AG08396 (cell line): ENCODE measurements at places on chromosomes 4 and X.
A peak's percentile ranks its signal among the peaks of the same experiment; 100 is the strongest.

GRCh38 chr4:13920111-13920875, 292.8 kb upstream of the BOD1L1 start:
- DNase-seq: no peak

DNA sequence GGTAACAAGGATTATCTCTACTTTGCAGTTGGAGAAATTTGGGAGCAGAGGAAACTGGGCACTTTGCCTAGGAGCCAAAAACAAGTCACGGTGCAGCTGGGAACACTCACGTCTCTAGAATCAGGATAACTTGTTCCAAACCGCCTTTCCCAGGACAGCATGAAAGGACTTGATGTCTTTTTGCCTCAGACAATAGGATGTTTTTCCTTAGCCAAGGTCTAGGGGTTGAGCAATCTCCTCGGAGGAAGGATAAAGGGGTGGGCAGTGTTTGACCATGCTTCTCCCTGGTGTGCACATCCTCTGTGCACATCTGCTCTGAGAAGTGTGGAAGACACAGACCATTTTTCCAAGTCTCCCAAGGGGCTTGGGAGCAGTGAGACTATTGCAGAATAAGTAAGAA, 1.7 kb upstream of the SPARCL1 start:
- no peak for DNase-seq

DNA sequence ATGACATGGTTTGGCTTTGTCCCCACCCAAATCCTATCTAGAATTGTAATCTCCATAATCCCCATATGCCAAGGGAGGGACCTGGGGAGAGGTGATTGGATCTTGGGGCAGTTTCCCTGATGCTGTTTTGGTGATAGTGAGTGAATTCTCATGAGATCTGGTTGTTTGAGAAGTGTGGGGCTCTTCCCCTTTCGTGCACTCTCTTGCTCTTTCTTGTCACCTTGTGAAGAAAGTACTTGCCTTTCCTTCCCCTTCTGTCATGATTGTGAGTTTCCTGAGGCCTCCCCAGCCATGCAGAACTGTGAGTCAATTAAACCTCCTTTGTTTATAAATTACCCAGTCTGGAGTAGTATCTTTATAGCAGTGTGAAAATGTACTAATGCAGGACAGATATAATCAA, 36.4 kb upstream of the FREM3 start:
- DNase-seq: no peak

GRCh38 chr4:101155945-101156344, 191.4 kb downstream of the PPP3CA start:
- no peak for DNase-seq

DNA sequence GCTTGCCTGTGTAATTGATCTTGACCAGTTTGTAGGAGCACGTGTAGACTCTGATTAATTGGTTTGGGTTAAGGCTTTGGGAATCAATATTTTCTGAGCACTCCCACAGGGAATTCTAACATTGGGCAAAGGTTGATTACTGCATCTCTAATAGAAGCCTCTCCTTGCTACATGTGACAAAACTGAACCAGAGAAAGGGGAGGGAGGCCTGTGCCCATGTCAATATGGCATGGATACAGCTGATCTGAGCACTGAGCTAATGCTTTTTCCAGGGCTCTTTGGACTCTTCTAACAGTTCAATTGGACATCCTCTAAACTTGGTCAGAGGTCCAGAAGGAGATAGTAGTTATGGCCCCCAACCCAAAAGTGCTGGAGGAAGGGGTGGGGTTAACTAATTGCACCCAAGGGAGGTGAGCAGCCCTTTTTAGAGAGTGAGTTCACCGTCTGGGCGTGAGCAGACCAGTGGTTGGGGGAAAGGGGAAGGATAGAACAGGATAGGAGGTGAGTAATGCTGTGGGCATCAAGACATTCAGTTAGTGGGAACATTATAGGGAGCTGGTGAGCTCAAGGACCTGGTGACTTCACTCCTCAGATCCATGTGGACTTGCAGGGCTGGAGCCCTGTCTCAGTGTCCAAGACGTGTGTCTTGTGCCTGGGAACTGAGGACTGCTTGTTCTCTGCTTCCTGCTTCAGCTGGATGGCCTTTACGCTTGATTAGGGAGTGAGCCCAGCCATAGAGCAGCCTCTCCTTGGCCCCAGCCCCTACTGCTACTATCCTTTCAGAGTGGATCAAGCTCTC, 22.8 kb downstream of the MSN start:
- DNase-seq: peak; percentile 34

GRCh38 chrX:72029483-72030411, 102.0 kb downstream of the RTL5 start:
- peak; percentile 55 for DNase-seq

- DNase-seq: no peak
Measured at GRCh38 chr4:105279314-105279713, 132.6 kb downstream of the TET2 start.

DNA sequence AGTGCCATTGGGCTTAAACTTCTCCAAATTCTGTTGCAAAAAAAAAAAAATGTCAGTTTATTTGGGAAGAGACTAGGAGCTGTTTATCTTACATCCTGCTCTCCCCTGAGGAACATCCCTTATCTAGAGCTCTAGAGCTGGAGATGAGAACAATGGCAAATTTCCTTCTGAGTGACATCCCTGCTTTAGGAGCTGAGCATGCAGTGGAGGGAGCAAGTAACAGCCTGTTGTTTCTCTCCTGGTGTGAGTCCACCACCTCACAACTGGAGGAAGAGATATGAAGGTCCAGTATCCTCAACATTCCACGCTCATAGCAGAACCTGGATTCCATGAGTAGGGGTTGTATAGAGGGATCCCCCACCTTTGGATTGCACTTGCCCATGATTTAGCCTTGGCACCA, 676.4 kb downstream of the PCDH18 start:
- no peak for DNase-seq

DNA sequence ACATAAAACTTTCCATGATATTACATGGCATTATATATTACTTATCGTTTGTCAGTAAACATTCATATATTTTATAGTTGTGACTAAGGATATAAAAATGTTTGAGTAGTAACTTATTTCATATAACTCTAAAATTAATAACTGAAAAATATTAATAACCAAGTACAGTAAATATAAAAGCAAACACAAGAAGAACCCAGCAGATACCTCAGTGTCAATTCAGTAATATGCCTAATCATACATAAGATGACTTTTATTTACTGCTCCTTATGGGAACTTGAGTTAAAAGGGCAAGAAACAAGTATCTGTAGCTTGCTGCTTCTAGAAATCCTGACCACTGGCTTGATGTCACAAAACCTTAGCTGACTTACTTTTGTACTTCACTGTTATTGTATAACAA, 28.4 kb upstream of the MAPK10 start:
- DNase-seq: no peak

DNA sequence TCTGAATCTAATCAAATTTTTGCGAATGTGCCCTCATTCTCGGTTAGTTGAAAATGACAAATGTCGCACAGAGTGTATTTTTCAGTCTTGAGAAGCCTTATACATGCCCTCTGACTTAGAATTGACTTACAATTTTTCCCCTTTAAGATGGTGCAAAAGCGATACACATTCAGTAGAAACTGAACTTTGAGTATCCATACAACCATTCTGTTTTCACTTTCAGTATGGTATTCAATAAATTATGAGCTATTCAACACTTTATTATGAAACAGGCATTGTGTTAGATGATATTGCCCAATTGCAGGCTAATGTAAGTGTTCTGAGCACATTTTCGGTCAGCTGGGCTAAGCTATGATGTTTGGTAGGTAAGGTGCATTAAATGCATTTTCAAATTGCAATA, 43.4 kb downstream of the SLC9A7 start:
- DNase-seq: no peak

GRCh38 chrX:40542208-40542607, 38.6 kb upstream of the ATP6AP2 start:
- DNase-seq: no peak

DNA sequence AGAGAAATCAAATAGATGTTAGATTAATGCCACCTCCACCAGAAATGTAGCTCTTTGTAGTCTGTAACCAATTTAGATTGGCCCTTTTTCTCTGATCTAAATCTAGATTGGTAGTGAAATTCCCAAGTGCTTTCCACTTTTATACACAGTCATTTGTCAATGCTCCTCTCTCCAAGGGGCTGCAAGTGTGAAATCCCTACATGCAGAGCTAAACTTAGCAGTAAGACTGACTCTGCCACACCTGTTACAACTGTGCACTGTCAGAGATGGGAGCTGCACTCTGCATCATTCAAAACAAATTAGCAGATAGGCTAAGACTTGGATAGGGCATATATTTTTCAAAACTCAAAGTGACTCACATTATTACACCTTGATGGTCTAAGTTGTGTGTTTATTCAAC, 9.1 kb downstream of the SERTM2 start:
- DNase-seq: no peak

DNA sequence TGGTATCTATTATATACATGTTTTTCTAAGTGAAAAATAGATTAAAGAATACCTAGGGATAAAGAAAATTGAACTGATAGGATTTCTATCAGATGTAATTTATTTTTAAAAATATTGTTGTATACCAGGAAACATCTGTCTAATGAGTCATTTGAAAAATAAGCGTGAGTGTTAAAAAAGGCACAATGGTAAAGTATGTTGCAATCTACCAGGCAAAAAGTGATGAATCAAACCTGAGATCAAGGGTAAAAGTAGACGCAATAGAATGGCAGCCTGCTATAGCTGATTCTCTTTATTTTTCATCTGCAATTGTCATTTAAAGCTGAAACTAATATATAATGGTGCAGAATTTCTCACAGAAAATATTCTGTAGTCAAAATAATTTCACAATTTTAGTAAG, 1119.6 kb downstream of the PCDH18 start:
- no peak for DNase-seq

GRCh38 chrX:128698573-128699181, 646.5 kb upstream of the ACTRT1 start:
- DNase-seq: no peak

- DNase-seq: no peak
Measured at GRCh38 chr4:41994461-41994985, 4.2 kb downstream of the SLC30A9 start.

- DNase-seq: no peak
Measured at GRCh38 chr4:8917321-8917811, 45.7 kb upstream of the HMX1 start.

- no peak for DNase-seq
Measured at GRCh38 chrX:140087875-140088274, 122.6 kb upstream of the CXorf66 start.
